ENCODE measurements at places on chromosomes 2 and 18.

- DNase-seq = no peak
These were observed 102.0 kb downstream of the ARHGAP15 start for GRCh38 chr2:143231254-143231645.

DNA sequence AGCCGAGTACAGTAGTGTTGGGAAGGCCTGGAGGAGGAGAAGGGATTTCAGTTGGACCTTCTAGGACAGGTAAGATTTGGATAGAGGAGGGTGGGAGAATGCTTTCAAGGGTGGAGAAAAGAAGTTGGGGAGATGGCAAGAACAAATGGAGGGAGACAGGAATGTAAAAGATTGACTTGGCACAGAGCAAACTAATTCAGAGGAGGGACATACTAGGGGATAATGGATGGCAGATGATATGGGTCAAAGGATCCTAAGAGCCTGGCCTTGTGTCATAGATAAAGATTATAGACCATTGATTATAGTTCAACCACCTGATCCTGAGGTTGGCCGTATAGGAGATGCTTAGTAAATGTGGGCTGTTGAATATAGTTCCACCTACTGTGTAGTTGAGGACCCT is 12.4 kb downstream of the WDR43 start:
- DNase-seq = no peak

- DNase-seq = no peak
These were observed 5.1 kb upstream of the MALT1 start for GRCh38 chr18:58666176-58666575.

- DNase-seq = no peak
These were observed 40.9 kb upstream of the TRIB2 start for GRCh38 chr2:12675801-12676200.

All from stimulated activated CD8-positive, alpha-beta memory T cell treated with anti-CD3 and anti-CD28 coated beads, Interleukin-4, amount 100 ng/mL, for 4 hours (primary cell).